Activated naive CD4-positive, alpha-beta T cell treated with Interleukin-2 at 50 U/mL for 16 hours (primary cell): ENCODE measurements at places on chromosomes 5 and 9.

GRCh38 chr5:139696894-139697658, 48.9 kb downstream of the CXXC5 start:
- DNase-seq: peak; percentile 18

- DNase-seq: peak; percentile 25
Measured at GRCh38 chr9:121686930-121687541, 35.6 kb downstream of the DAB2IP start.

DNA sequence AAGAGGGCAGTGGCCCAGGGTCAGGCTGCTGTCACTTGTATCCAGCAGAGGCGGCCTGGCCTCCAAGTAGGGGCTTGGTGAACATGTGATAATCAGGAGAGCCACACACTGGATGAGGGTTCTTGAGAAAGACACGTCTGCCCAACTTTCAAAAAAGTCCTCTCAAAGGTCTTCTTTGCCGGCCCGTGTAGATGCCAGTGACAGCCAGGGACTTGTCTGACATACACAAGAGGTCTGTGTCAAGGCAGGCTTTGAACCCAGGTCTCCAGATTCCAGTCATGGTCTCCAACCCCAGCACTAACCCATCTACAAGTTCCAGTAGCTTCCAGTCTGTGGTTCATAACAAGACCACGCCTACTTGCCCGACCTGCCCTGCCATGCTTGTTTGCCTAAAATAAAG, 7.9 kb upstream of the AMBP start:
- no peak for DNase-seq

DNA sequence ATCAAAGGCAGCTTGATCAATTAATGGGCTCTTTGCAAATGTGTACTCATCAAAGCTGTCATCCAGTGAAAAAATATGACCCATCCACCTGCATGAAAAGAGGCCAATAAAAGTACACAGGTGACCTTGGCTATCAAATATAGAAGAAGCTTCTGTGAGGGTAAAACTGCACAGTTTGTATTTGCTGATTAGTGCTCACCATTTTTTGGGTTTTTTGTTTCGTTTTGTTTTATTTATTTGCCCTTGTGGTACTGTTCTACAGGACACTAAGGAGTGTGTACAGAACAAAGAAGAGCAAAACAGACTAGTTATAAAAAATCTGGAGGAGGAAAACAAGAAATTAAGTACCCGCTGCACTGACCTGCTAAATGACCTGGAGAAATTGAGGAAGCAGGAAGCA, 101.3 kb downstream of the CNTLN start:
- DNase-seq: no peak

- DNase-seq: no peak
Measured at GRCh38 chr5:2530609-2531008, 220.9 kb downstream of the IRX2 start.

DNA sequence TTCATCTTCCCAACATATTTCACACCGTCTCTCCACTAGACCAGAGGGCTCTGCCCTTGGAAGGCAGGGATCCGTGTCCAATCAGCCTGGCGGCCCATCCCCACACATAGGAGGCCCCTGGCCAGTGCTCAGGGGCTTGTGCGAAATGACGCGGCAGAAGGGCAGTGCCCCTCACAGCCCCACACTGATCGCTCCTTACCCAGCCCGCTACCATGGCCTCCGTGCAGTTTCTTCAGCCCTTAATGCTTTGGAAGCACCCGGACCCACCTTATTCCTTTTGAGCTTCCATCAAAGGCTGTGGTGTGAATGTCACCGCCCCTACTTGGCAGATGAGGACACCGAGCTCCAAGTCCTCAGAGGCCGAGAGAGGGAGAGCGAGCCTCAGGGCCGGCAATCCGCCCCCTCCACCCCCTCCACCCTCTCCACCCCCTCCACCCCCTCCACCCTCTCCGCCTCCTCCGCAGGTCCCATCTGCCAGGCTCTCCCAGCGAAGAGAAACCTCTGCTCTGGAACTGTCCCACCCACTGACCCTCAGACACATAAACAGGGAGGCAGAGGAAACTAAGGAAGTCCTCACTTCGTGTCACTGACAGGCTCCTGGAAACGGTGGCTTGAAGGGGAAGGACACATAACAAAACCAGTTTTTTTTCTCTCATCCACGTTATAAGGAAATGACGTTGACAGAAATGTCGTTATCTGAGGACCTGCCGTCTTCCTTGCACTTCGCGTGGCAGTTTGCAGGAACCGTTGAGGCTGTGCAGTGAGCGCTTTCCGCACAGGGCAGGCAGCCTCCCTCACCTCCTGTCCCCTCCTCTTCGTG, 13.9 kb downstream of the QSOX2 start:
- DNase-seq: no peak

GRCh38 chr5:50715001-50715400, 48.6 kb downstream of the PARP8 start:
- DNase-seq: no peak

GRCh38 chr9:17614250-17614649, 35.4 kb downstream of the SH3GL2 start:
- no peak for DNase-seq

DNA sequence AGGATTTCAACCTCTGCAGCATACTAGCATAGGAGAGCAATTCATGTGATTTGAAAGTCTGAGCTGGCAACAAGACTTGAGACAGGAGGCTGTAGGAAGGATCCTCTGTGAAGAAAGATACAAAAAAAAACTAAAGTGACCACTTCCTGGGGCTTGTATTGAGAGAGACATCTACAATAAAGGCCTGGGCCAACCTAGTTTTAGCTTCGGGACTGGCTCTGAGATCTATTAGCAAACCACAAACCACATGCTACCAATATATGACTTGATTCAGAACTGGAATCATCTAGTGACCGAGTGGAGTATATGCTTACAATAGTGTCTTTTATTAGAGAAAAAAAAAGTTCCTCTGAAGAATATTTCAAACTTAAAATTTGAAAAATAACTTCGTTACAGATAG, 1448.9 kb upstream of the CDH6 start:
- no peak for DNase-seq

DNA sequence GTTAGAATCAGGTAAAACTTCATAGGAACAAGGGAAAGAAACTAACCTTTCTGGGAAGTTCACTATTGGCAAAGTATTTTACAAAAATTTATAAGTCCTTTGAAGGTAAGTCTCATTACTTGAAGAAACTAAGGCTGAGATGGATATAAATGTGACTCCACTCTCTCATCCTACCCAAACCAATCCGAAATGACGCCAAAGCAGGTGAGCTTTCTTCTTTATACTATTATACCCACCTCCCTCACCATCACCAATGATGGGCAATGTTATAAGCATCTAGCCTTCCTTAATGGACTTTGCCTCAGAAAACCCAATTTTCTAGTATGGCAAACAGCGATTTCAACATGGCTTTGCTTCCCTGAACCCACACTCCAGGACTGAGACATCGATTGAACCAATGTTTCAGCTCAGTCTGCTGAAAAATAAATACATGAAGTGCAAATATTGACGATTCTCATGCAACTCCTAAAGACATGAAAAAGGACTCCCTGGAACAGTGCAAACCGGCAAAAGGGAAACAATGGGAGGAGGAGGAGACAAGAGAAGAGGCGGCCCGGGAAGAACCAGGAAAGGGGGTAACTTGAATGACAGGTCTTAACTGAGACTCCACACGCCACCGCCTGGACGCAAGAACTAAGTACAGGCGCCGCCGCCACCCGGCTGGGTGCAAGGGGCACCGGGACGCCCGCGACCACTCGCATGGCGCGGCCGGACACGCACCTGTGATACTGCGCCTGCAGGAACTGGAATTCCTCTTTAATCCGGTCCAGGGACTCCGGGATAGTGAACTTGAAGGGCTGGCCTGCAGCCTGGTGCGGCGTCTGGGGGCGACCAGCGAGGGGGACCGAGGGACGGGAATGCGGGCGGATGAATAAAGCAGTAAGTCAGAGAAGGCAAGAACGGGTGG, 2.5 kb downstream of the TLE1 start:
- peak; percentile 10 for DNase-seq

DNA sequence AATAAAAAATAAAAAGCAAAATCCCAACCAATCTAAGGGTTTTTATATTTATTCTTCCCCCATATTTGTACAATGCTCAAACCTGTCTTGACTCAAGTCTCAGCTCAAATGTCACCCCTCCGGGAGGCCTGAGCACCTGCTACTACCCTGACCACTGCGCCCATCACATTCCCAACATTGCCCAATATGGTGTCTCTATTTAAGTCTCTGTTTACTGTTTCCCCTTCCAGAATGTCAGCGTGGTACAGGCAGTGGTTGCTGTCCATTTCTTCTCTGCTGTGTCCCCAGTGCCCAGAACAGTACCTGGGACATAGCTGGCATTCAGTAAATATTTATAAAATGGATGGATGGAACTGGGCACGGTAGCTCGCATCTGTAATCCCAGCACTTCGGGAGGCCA, 47.3 kb upstream of the PRRC2B start:
- no peak for DNase-seq

DNA sequence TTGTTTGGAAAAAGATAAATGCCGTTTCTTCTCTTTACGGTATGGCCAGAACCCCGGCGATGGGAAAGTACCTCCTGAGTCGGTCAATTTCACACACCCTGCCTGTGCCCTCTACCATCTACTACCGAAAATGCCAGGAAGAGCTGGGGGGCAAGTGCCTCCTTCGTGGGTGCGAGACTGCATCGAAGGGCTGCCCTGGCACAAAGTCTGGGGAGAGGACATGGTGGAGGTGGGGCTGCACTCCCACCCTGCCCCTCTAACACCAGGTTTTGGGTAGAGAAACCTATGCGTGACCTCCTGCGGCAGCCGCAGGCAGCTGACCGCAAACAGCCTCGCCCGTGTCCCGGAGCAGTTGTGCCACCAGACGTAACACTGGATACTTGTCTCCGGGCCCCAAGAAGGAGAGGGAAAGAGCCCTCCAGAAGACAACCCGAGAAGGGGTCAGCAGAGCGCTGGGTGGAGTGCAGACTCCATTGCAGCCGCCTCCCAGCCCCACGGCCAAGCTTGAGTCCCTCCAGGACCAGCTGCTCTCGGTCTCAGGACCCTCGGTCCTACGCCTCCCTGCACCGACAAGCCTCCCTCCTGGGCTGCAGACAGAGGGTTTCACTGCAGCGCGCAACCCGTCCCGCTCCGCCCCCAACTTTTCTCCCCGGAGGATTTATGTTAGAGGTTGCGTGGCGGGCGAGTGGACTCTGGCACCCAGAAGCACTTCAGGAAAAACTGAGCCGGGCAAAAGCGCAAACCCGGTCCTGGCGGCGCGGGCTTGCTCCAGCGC, 823 bp upstream of the PRDM6 start:
- no peak for DNase-seq

- DNase-seq: no peak
Measured at GRCh38 chr9:13450723-13451122, 171.2 kb upstream of the MPDZ start.

GRCh38 chr9:35743452-35743851, 5.6 kb downstream of the GBA2 start:
- no peak for DNase-seq

DNA sequence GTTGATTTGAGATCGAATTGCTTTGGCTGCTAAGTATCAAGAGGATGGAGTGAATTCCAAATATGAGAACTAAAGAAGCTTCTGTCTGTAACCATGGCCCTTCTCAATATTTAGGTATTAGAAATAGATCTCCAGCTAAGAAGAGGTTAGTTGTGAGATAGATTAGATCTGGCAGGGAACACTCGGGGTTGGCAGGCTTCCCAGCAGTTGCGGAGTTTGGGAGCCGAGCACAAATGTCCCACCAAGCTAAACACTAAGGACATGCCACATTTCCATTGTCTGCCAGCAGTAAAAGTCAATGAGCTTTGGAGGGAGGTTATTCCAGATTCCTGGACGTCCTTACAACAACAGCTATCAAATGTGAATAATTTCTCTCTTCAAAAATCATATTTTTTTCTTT, 85.8 kb downstream of the TAF11L14 start:
- no peak for DNase-seq

- no peak for DNase-seq
Measured at GRCh38 chr9:80504601-80505230, 933.0 kb downstream of the TLE4 start.

DNA sequence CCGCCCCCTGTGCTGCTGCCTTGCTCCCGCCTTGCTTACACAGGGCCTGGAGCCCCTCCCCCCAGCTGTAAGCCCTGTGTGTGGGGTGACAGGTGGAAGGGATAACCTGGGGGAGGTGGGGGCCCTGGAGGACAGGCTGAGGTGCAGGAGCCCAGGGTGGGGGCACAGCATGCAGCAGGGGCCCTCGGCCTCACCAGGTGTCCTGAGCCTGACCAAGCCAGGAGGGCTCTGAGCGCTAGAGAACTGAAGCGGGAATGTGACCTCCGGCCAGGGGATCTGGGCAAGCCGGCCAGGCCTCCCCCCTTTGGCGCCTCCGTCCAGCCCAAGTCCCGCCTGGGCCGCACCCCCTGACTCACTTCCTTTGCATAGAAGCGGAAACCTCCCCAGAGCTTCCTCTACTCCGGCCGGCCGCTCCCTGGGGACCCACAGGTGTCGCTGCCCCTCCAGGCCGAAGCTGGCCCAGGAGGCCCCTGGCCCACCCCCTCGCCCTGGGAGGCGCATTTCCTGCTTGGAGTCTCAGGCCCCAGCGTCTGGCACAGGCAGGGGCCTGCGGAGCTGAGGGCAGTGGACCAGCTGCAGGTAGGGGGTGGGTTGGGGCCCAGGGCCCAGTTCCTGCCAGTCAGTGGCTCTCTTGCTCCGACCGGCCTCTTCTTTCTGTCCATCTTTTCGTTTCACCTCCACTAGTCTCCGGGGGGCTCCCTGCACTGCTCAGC, at the start of gene TOR4A:
Gene TOR4A, plus strand, starts transcription at position 398 of the 713 bp plus-strand sequence. CDS start 964 bp downstream, outside the sequence.
- peak; percentile 31 for DNase-seq

DNA sequence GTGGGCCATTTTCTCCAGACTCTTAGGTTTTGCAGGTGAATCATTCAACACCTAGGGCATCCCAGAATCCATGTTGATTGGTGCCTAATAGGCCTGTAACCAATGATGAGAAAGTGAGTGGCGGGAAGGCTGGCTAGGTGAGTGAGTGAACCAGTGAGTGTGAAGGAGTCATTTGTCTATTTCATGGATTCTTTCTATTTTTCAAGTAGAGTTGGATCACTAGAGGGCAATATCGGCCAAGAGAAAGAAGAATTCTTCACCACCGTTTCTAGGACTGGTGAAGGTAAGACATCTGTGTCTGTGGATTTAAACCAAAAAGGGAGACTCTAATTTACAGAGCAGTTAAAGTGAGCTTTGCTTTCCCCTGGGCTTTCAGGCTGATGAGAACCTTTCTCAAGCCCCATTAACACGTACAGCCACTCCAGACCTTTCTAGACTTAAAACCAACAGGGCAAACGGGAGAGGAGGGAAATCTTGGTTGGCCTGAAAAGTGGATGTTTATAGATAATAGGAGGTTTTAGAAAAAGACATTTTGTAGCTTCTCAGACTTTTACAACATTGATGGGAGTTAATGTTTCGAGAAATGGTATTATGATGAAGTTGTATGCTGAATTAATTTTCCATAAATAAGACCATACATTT, 114.3 kb upstream of the IL12B start:
- DNase-seq: no peak

DNA sequence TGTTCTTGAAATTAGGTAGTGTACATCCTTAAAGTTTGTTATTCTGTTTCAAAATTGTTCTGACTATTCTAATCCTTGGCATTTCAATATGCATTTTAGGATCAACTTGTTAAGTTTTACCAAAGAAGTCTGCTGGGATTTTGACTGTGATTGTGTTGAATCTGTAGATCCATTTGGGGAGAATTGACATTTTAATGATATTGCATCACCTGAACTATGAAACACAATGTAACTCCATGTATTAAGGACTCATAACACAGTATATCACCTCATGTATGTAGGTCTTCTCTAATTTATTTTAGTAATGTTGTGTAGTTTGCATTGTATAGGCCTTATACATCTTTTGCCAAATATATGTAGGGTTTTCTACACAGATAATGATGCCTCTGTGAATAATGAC, 77.8 kb downstream of the RALGPS1 start:
- no peak for DNase-seq

- no peak for DNase-seq
Measured at GRCh38 chr9:18457510-18457909, 16.4 kb upstream of the ADAMTSL1 start.

- DNase-seq: no peak
Measured at GRCh38 chr5:148147415-148147814, 20.9 kb upstream of the SPINK14 start.
